ENCODE measurements at places on chromosomes 11 and 22.

DNA sequence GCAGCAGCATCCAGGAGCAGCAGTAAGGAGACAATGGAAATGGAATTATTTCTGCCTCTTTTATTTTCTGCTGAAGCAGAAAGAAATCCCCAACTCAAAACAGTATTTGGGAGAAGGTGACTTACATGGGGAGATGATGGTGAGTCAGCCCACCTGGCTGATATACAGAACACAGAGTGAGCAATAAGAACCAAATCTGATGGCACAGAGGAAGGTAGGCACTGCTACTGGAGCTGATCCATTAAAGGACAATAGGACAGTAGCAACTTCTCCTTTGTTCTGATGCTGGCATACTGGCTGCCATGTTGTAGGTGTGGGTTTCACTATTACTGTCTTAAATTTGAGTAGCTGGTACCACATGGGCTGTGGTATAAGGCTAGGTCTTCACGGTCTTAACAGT is 45.2 kb downstream of the CLPB start:
- DNase-seq, result no peak

GRCh38 chr11:119352857-119353260 is 6.4 kb upstream of the MFRP start:
- no peak for DNase-seq

DNA sequence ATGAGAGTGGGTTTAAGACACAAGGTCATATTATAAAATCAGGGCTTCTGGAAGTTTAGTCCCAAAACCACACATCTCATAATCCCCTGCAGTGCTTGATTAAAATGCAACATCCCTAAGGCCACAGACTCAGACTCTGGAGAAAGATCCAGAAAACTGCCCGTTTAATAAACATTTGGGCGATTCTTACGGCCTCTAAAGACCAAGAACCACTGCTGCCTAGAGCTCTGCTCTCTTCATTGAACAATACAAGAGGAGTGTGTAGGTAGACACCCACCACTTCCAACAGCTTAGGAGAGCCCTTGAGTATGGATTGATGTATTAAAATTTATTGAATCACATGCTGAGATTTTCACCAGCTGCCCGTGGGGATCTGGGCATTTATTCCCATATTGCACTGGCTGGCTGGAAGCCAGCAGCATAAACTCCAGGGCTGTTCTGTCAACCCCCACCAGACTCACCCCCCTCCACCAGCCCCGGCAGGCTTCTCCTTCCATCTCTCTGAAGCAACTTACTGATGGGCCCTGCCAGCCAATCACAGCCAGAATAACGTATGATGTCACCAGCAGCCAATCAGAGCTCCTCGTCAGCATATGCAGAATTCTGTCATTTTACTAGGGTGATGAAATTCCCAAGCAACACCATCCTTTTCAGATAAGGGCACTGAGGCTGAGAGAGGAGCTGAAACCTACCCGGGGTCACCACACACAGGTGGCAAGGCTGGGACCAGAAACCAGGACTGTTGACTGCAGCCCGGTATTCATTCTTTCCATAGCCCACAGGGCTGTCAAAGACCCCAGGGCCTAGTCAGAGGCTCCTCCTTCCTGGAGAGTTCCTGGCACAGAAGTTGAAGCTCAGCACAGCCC is 749 bp upstream of the BEST1 start:
- no peak for DNase-seq

DNA sequence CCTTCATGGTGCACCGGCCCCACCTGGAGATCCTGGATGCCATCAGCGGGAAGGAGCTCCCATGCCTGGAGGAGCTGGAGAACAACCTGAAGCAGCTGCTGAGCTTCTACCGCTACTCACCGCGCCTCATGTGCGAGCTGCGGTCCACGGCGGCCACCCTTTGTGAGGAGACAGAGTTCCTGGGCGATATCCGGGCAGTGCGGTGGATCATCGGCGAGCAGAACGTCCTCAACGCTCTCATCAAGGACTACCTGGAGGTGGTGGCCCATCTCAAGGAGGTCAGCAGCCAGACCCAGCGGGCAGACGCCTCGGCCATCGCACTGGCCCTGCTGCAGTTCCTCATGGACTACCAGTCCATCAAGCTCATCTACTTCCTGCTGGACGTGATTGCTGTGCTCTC is 59.2 kb downstream of the SYT13 start:
- no peak for DNase-seq

GRCh38 chr11:88666364-88666763 is 328.8 kb upstream of the CTSC start:
- no peak for DNase-seq

DNA sequence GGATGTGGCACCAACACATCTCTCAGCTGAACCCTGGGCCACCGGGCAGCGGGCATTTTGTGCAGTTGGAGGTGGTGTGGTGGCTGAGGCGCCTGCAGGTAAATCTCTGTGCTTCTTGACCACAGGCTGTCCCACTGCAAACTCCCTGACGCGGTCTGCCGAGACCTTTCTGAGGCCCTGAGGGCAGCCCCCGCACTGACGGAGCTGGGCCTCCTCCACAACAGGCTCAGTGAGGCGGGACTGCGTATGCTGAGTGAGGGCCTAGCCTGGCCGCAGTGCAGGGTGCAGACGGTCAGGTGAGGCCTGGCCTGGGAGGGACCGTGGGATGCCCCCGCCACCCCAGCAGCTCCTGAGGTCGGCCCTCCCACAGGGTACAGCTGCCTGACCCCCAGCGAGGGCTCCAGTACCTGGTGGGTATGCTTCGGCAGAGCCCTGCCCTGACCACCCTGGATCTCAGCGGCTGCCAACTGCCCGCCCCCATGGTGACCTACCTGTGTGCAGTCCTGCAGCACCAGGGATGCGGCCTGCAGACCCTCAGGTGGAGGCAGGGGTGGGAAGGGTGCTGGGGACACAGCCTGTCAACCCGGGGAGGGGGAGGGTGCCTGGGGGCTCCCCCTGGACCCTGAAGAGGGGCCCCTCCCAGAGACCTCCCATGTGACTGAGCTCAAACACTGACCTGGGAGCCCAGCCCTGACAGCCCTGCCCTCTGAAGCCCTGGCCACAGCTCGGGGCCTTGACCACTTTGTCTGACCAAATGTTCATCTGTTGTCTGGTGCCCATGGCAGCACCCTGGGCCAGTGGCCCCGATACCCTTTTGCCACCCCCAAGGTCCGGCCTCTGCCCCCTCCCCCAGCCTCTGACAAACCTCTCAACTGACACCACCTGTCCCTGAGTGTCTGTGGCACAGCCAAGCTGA is 4.6 kb upstream of the PGGHG start:
- DNase-seq, result no peak

DNA sequence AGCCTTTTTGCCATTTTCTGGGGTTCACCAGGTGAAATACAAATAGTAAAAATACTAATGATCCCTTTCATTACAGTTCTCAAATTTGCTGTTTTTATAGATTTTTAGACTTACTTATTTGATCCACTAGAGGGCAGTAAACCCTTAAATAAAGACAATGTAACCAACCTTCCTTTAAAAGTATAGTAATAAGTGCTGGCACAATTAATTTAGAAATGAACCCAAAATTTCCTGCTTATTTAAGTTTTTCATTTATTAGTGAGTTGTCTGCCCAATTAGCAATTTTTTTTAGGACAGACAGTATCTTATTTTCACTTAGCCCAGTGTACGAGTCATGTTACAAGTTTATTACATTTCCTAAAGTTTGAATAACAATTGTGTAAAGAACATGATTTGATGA is 4.7 kb downstream of the DDIAS start:
- DNase-seq, result no peak

GRCh38 chr22:35777335-35777975 is 59.8 kb downstream of the APOL5 start:
- DNase-seq, result no peak

DNA sequence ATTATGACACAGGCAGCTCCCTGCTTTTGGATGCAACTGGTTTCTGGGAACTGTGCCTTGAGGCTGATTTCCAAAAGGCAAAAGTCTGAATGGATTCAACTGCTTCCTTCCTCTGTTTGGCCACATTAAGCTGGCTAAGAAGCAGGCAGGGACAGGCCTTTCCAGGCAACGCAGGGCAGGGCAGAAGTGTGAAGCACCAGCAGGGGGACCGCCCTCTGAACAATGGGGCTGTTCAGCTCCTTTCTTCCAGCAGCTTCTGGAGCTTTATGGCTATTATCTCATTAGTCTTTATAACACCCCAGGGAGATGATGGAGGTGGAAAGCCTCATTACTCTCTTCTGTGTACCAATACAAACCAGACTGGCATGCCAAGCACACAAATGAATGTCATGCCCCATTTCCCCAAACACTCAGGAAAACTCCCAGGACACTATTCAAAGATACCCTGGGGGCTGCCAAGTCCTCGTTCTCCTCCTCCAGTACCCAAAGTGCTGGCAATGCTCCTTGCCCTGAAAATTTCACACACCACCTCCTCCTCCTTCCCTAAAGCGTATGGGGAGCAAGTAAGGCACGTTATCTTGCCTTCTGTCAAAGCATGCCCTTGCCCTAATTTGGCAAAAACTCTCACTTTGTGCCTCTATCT is 21.3 kb downstream of the MORC2 start:
- DNase-seq, result no peak

GRCh38 chr22:36659762-36660509 is 43.6 kb downstream of the CACNG2 start:
- no peak for DNase-seq

DNA sequence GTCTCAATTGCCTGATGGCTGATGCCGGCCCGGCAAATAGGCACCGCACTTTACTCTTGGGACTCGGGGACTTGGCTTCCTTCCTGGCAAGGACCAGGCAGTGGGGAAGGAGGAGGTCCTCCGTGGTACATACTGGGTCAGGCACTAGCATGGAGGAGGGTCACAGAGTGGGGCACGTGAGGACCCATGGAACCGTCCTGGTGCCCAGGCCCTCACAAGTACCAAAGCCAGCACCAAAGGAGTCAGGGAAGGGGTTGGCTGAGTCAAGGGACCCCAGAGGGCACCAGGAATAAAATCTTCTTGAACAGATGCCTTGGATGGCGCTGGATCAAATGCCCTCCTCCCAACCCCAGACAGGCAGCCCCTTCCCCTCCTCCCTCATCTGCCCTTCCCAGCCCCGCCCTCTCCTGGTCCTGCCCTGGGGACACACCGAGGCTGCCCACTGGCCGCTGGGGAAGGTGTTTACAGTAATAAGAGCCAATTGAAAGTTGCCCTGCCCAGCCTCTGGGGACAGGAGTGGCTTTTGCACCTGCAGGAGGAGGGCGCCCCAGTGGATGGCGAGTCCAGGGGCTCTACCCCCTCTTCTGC is 5.6 kb upstream of the CARNS1 start:
- peak; percentile 41 for DNase-seq

DNA sequence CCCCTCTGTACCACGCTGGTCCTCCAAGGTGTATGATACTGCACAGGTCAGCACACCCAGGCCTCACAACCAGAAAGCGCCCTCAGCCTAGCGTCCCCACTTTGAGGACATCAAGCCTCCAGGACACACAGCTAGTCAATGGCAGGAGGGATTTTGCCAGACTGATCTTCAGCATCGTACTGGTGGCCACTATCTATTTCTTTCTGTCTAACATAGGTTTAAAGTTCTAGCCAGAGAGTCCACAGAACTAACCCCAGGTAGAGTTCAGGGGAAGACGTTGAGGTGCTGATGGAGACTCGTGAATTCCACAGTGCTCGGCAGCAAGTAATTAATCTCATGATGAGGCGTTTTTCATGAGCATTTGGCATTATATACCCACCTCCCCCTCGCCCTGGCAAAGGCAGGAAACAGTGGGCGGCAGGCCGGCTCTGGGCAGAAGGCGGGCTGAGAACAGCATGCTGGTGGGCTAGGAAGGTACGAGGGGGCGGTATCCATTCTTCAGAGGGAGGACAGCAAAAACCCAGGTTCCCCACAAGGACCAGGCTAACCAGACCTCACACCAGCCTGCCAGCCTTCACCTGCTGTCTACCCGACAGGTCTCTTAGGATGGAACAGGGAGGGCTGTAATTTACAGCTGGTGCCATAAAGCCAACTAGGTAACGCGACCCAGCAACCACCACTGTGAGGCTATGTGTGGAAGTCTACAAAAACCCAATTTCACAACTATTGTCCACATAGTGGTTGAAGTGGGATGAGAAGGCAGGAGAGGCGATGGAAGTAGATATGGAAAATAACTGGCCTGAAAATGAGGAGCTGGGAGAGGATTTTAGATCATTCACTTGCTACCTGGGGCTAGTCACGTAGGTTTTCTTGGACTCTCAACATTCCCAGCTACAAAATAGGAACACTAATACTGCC is 18.5 kb downstream of the MYH9 start:
- no peak for DNase-seq

DNA sequence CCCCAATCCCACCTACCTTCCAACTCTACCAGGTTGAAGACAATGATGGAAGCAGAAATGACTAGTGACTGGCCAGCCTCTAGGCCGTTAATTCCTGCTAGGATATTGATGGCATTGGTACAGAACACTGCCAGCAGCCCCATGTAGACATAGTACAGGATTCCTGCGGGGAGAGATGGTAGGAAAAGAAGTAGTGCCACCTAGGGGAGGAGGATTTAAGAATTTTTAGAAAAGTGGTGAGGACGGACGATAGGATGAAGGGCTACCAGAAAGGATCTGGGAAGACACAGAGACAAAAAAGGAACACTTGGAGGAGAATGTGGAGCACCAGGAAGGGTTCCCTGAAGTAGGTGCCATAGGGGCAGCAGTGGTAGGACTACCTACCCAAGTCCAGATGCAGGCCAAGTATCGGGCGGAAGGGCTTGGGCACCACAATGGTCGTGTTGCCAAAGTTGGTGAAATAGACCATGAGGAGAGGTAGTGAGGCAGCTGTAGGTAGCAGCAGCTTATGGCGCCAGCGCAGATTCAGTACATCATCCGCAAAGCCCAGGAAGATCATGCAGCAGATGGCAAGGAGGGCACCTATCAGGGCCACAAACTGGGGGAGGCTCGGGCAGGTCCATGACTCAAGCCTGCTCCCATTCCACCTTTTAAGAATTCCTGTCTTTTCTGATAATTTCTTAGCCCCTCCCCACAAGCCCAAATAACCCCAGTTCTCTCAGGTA is 1.2 kb downstream of the DPAGT1 start:
- no peak for DNase-seq

DNA sequence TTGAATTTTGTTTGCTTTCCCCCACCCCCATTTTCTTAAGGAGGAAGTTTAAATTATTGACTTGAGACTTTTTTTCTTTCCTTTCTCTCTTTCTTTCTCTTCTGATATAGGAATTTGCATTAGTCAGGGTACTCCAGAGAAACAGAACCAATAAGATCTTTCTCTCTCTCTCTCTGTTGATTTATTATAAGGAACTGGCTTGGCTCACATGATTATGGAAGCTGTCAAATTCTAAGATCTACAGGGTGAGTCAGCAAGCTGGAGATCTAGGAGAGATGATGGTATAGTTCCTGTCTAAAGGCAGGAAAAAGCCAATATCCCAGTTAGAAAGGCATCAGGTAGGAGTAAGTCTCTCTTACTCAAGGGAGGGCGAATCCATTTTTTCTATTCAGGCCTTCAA is 64.0 kb downstream of the CCDC81 start:
- no peak for DNase-seq

GRCh38 chr11:115505175-115505574 is 960 bp upstream of the CADM1 start:
- no peak for DNase-seq

Data from memory B cell (primary cell).